ENCODE measurements at places on chromosomes 3 and 15.

- no peak for DNase-seq
Measured at GRCh38 chr15:100759698-100760356, 119.8 kb upstream of the ALDH1A3 start.

DNA sequence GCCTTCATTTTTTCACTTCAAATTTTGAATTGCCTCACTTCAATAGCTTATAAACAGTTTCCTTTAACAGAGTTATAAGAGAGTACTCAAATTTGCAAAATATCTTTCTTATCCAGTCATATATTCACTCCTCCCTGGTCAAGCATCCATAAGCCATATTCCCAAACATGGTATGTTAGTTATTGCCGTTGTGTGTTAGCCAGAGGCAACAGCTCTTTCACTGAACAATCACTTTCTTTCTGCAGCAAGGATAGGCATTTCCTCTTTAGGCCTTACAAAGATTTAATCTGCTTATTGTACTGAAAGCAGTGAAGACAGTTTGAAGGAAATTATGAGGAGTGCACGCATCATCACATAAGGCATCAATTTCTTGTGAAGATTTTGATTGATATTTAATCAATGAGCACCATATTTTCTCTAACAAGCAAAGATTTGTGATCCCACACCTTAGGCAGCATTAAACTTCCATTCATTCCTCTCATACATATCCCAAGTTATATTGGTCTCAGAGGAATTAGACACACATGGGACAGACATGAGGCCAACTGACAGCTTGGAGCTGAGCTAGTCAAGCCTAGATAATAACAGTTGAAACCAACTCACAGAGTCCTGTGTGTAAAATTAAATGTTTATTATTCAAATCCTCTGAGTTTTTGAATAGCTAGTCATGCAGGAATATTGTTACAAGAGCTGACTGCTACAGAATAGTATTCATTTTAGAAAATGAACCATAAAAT is 80.0 kb upstream of the EPHA6 start:
- no peak for DNase-seq

- no peak for DNase-seq
Measured at GRCh38 chr3:24047513-24047912, 102.4 kb downstream of the NR1D2 start.

- DNase-seq = no peak
Measured at GRCh38 chr15:59199626-59200465, 6.8 kb upstream of the LDHAL6B start.

- no peak for DNase-seq
Measured at GRCh38 chr3:50474717-50475116, 28.7 kb downstream of the CACNA2D2 start.

DNA sequence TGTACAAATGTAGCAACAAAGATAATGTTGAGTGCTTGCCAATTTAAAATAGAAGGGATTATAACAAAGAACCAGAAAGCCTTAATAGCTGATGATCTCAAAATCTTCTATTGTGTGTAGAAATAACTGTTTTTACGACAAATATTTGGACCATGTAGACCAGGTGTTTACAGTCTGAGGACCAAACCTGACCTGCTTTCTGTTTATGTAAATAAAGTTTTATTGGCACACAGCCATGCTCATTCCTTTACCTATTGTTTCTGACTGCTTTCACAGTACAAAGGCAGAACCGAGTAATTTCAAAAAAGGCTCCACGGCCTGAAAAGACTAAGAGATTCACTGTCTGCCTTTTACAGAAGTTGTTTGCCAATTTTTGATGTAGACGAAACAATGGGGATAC is 91.8 kb downstream of the GOLIM4 start:
- no peak for DNase-seq

GRCh38 chr3:4250064-4250463 is 53.1 kb upstream of the SETMAR start:
- no peak for DNase-seq

DNA sequence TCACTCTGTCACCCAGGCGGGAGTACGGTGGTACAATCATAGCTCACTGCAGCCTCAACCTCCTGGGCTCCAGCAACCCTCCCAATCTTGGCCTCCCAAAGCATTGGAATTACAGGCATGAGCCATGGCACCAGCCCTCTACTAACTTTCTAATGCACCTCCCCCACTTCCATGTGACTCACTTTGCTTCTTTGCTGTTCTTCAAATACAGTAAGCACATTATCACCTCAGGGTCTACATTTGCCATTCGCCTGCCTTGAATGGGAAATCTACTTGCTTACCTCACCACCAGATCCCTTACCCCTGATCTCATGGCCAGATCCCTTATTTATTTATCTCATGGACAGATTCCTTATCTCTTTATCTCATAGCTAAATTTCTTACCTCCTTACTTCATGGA is 235.3 kb downstream of the KCNMB2 start:
- DNase-seq = no peak

DNA sequence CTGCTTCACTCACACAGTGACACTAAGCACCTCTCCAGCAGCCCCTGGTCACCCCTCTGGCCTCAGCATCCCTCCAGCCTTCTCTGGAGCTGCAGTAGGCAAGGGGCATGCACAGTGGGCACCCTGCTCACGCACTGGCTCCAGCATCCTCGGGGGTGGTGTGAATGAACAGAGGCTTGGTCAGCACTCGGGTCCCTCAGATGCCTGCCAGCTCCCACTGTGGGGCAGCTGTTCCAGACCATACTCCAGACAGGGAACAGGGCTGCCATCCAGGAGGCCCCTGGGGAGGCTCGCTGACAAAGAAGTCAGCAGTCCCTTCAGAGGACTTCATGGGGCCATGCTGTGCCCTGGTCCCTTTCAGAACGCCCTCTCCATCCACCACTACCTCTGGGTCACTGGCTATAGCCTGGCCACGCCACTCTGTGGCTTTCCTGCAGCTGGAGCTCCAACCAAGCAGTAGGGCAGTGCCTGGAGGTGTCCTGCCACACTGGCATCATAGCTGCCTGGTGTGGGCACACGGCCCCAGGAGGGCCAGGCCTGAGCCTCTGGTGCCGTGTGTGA is 26.3 kb downstream of the ALS2CL start:
- no peak for DNase-seq

DNA sequence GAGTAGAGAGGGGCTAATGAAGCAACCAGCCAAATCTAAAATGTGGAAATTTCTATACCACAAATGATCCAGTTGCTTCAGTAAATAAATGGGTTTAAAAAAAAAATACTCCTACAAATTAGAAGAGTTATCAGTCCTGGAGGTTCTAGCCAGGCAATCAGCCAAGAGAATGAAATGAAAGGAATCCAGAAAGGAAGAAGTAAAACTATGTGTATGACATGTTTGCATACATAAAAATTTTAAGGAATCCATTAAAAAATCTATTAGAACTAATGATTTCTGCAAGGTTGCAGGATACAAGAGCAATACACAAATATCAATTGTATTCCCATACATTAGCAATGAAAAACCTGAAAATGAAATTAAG is 9.6 kb downstream of the MESP2 start:
- no peak for DNase-seq

DNA sequence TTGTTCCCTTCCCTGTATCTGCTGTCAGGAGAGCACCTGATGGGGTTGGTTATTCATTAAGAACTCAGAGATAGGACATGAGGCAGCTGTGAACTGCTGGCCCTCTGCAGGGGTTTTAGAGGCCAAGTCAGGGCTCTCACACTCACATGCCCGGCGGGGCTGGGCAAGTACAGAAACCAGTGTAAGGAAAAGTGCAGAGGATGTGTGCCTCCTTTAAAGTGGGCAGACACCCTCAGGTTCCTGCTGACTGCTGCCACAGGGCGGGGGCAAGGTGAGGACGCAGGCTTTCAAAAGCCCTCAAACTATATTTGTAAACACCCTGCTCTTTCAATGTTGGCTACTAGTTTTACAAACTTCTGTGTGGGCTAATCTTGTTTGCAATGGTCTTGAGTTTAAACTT is 22.4 kb downstream of the CXCR6 start:
- DNase-seq = no peak

DNA sequence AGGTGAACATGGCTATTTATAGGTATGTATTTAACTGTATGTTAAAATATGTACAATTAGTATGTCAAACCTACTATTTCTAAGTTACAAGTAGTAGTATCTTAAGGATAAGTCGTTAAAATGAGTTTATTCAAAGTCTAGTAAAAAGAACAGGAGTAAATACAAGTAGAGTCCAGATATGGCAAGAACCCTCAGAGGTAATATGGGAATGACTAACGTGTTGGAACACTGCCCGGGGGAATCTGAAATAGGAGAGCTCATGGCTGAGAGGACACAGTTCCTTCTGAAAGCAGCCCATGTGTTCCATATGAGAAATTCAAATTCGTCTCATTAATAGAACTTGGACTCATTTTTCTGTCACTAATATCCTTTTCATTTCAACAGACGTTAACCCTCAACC is 158.8 kb downstream of the CLSTN2 start:
- DNase-seq = no peak

GRCh38 chr3:12301513-12301912 is 12.6 kb downstream of the PPARG start:
- no peak for DNase-seq

DNA sequence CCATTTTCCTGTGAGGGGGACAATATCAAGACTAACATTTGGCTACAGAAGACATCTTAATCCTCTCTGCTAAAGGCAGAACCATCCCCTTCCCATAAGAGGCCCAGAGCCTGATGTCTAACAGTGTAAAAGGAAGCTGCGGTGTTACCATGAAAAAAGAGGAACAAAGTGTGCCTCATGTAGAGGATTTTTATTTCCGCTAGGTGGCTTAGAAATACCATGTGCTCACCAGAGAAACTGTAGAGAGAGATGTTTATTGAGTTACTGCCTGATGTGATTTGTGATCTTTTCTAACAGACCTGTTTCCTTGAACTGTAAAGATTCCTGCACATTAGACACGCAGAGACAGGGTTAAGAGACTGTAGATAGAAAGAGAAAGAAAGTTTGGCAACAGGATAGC is 22.0 kb downstream of the OR5H15 start:
- DNase-seq = no peak

DNA sequence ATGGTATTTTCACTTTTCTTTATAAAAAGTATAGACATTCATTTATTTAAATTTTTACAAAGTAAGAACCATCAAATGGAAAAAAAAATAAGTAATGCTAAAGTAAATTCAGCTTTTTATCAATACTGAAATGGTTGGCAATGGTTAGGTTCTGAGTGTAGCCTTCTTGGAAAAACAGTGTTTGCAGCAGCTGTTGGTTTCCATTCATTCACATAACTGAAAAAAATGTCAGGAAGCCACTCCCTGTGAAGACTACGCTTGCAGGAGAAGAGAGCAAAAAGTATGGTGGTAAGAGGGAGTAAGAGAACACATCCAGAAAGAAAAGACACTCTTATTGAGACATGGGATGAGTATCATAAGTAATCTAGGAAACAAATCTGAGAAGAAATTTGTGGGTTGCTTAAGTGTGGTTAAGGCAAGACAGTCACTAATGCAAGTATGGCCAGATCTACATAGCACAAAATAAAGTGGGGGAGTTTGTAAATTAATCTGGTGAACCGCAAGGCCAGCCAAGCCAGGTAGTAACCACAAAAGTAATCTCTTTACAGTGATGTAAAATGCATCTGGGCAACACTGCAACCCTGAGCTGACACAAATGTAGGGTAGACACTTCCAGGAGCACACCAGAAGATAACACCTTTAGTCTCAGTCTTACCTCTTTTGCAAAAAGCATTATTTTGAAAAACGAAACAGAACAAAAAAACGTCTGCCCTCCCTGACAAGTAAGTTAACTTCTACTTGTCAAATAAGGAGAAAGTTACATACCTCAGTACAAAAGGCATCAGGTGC is 133.7 kb downstream of the IGSF11 start:
- DNase-seq = no peak

DNA sequence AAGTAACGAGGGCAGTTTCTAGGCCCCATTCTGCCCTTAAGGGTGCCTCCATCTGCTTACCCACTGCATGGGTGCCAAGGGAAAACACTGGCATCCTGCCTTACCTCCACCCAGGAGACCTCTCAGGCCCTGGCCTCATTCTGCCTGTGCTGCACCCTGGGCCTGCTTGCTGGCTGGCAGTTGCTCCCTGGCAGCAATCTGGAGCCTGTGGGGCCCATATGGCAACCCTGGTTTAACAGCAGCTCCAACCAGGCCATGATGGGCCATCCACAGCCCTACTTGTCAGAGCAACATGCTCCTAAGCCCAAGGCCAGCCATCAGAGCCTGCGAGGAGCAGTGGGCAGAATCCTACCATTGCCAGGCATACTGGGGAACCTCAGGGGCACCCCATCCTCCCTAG is 3.7 kb downstream of the C3orf18 start:
- no peak for DNase-seq

DNA sequence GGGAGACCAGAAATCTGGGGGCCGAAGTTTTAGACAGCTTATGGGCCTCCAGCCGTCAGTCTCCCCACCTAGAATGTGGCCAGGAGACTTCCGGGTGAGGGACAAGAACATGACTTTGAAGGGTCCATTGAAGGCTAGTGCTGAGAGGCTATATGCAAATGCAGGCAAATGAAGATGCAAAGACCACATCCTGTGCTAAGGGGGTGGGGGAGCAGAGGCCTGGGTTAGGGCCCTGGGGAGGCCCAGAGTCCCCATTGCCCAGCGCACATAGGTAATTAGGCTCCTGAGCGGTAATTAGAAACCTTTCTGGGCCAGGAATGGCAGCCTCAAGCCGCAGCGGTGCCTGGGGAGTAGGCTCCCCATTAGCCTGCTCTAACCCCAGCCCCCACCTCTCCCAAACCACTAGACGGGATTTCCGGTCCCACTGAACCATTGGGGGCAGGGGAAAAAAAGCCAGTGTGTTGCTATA is 6.8 kb downstream of the CSK start:
- peak; percentile 84 for DNase-seq

- DNase-seq = no peak
Measured at GRCh38 chr3:197495999-197496745, 59.6 kb downstream of the BDH1 start.

DNA sequence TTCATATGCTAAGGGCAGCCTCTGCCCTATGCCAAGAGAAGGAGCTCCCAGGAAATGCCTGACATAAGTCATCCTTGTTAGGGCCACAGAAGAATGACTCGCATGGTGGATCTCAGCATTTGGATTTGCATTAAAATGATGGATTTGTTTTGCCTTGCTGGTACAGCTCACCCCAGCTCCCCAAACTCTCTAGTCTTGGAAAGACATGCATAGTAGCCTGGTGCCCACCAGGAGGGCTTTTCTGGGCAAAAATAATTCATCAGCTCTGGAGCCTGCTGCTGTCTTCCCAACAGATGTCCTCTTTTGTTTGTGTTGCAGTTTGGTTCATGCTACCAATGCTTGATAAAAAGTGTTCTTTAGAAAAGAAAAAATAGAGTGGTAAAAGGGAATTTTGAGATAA is 833.0 kb downstream of the AGBL1 start:
- no peak for DNase-seq

DNA sequence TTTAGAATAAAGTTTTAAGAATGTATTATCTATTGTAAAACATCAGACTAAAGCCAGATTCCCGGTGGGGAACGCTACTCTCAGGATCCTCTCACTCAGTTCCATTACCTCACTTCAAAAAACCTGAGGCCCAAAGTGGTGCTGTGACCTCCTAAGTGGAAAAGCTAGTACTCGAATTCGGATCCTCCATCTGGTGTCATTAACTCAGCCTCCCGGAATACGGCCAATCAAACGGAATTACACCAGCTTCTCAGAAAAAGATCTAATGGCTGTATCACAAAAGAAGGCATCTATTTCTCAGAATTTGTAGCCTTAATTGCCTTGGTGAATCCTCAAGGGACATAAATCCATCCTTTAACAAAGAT is 627 bp downstream of the ACAD11 start:
- no peak for DNase-seq

- DNase-seq = peak; percentile 37
Measured at GRCh38 chr3:190424478-190425439, 24.9 kb downstream of the TMEM207 start.

- peak; percentile 55 for DNase-seq
Measured at GRCh38 chr3:172332256-172333041, 115.8 kb downstream of the GHSR start.

All from activated CD4-positive, alpha-beta memory T cell treated with anti-CD3 and anti-CD28 coated beads, Interleukin-2, amount 10 ng/mL, durations not matched to agents 7 days and 5 days (primary cell).